DMS153 (cell line): ENCODE measurements at places on chromosomes 4 and X.

GRCh38 chr4:161721947-161722346 is 441.9 kb downstream of the FSTL5 start:
- no peak for DNase-seq

DNA sequence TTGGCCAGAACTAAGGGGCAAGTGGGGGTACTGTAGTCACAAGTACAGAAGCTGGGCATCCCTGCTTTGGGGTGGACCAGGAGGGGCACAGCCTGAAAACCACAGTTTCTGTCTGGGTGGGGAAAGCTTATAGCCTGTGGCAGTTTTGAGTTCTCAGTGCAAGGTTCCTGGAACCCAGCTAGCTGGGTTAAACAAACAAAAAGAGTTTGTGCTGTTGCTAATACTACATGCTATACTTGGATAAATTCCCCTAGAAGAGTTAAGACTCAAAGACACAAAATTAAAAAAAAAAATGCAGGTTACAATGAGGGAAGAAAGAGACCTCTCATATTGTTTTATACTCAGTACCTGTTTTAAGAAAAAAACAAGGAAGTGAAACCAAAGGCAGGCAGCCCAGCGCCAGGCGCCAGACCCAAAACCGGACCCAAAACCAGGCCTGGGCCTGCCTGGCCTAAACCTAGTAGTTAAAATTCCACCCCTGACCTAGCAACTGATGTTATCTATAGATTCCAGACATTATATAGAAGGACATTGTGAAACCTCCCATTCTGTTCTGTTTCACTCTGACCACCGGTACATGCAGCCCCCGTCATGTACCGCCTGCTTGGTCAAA is 50.8 kb downstream of the SLC2A9 start:
- no peak for DNase-seq

DNA sequence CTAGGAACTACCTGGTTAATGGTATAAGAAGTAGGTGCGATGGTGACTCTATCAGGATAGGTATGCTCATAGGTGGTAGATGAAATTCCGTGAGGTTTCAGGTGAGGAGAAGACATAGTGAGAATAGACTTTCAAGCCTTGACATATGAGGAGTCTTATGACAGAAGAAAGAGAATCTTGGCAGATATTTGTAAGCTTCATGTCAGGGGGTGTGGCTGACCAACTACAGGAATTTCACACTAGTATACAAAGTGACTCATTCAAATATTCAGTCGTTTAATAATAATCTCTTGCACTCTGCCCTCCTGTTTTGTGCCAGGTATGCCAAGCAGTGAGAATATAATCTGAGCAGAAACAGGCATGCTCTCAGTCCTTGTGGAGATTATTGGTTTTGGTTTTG is 22.8 kb downstream of the PACRGL start:
- no peak for DNase-seq

DNA sequence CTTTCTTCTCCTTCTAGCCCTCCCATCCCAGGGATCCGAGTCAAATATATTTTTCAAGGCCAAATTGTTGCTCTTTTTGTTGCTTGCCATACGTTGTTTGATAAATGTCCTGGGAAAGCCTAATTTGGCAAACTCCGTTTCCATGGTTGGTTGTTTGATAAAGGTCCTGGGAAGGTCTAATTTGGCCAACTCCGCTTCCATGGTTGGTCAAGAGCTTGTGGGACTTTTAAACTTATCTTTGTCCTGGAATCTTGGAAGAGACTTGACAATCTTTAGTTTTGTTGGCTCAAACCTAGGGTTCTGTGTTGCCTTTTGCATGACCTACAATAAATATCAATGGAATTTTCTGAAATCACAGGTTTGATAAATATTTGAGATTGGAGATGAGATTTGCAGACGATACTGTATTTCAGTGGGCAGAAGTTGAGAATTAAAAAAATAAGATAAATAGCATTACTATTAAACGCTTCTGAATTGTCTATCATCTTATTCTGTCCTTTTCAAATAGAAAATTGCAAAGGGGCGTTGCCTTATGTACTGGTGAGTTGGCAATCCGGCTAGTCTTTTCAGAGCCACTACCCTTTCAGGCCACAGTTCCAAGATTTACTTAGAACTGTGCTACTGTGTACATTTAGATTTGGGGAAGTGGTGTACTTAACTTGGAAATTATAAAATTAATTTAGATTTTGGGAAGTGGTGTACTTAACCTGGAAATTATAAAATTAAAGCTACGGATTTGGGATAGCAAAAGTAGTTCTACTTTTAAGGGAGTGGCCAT is 804 bp downstream of the OSTC start:
- no peak for DNase-seq

DNA sequence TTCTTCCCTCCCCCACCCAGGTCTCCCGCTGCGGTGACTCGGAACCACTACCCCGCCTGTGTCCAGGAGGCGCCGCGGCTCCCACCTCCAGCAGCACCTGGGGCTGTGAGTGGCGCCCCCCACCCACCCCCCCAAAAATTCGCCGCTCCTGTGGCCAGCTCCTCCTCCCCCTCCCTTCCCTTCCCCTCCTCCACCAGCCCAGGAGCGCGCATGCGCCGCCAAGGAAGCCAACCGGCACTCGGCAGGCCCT is 278 bp downstream of the CLOCK start:
- no peak for DNase-seq

- DNase-seq: no peak
These were observed 38.6 kb downstream of the PTCHD1 start for GRCh38 chrX:23373129-23373804.

DNA sequence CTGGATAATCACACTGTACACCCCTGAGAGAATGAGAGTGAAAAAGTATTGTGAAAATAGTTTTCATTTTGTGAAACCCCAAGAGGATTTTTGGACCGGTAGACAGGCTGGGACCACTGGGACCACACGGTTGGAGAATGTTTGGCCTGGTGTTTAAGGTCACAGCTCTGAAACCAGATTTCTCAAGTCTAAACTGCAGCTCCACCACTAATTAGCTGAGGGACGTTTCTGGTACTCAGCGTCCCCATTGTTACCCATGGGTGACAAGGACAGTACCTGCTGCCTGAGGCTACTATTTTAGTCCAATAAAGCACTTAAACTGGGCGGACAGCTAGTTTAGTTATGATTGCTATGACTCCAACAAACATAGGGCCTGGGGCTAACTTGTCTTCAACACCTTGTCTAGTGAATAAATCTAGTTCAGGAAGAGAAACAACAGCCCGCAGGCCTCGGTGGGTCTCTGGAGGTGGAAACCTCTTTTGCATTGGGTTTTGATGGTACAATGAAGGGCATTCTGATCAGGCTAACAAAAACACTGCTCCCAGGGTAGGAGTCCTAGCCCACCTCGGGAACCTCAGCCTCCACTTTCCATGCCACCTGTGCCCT is 509 bp upstream of the USP11 start:
- DNase-seq: no peak

DNA sequence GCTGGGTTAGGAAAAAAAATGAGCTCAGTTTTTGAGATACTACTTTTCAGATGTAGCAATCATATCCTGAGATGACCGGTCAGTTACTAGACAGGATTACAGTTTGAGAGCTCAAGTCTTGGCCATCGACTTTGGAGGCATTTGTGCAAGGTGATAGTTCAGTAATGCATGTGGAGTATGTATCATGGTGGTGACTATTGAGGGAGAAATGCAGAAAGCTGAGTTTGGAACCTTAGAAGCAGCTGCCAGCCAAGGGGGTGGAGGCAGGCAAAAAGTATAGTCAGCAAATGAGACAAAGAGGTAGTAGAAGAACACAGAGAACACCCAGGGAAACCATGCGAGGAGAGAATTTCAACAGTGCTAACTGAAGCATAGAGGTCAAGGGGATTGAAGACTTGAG is 48.7 kb upstream of the SLC4A4 start:
- DNase-seq: no peak

DNA sequence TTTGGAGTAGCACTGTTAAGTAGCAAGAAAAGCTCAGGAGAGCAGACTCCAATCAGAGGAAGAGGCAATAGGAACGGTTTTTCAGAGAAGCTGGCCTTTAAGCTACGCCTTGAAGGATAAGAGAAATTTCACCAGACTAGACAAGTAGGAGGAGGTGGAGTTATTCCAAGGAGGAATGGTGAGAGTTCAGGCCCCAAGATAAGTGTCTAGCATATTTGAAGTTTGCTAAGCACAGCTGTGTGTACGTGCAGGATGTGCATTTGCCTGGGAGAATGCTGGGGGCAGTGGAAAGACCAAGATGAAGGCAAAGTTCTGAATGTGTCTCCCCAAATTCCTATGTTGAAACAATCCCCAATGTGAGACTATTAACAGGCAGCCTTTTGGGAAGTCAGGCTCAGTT is 91.6 kb downstream of the SOWAHB start:
- DNase-seq: no peak
